ENCODE measurements at places on chromosomes 12 and 14.

DNA sequence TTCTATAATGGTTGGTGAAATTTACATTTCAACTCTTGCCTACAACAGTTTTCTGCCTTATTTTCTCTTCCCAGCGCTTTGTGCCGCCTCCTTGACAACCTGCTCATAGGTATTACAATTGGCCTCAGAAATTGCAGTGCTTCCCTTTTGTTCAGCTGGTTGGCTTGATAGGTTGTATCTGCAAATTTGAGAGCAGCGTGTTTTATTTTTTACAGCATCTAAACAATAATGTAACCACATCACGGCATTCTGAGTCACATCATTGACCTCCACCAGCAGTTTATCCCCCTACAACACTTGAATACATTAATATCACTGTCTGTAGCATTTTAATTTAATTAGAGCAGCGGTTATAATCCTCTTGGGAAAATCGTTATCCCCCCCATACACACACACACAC, 99.4 kb downstream of the ETV6 start:
- no peak for DNase-seq

DNA sequence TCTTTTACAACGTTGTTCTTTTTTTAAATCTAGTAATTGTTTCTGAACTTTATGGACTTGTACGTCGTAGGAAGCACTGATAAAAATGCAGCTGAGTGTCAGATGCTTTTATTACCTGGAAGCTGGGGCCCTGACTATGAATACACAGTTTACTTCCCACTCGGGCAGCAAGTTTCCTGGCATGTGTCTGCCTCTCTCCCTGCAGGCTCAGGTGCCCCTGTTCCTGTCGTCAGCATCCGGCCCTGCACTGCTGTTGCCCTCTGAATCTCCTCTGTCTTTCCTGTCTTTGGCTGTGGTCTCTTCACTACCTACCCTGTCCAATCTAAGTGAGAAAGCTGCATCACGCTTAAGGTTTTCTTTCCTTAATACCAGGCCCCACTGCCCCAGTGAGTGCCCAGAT, 75.8 kb downstream of the PELI2 start:
- DNase-seq: no peak

DNA sequence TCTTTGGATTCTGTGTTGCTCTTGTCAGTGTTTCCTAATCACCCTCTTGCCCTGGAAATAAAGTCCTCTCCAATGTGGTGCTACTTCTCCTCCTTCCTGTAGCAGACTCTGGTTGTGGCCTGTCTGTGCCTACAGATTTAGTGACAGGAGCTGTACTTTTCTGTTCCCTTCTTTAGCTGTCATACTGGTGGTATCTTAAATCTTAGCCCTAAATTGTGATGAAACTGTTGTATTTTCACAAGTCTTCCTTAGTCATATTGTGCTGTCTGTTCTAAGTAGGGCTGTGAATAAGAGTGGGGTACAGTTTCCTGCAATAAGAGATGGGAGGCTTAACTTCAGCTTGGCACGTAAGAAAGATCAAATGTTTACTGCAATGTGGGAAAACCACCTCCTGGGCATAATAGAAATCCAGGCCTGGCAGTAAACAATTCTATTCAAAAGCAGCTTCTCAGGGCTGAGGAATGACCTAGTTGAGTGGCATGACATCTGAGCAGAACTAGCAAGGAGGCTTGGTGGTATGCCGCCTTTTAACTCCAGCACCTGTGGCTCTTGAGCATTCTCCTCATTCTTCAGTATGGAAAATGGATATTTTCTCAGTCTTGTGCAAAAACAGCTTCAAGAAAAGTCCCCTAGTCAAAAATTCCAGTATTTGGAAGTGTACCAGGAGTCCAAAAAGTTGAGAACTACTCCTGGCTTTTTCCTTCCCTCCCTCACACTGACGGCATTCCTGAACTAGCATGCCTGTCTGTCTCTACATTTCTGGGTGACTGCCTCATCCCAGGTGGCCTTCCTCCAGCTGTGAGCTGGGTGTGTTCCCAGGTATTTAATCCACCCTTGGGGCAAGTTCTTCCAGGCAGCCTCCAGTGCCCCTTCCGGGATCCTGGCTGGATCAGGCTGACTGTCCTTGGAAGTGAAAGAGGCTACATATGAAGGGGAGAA, 19.5 kb downstream of the ANO6 start:
- DNase-seq: peak; percentile 79

- DNase-seq: no peak
Observed at GRCh38 chr12:64428956-64429355, 23.0 kb upstream of the TBK1 start.

GRCh38 chr12:115763982-115764621, 513.4 kb downstream of the MED13L start:
- DNase-seq: no peak

DNA sequence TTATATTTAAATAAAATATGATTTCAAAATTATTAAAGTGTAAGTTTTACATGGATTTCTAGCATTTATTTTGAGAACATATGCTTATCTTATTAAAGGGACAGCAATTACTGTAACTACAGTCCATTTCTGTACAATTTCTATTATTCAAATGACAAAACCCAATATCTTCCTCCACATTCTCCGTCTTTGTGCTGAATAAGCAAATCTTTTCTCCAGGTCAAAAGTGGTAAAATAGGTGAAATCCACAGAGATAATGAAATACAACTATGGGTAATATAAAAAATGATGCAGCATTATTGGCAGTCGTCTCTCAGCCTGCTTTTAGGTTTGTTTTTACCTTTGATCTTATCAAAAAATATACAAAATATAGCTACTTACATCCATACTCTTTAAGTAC, 79.4 kb upstream of the OTX2 start:
- DNase-seq: no peak

- DNase-seq: peak; percentile 25
Observed at GRCh38 chr12:96070670-96071279, 35.4 kb upstream of the LTA4H start.

- DNase-seq: no peak
Observed at GRCh38 chr12:102534899-102535298, 54.5 kb upstream of the IGF1 start.

GRCh38 chr14:49464885-49465284, 121.3 kb downstream of the RPS29 start:
- no peak for DNase-seq

DNA sequence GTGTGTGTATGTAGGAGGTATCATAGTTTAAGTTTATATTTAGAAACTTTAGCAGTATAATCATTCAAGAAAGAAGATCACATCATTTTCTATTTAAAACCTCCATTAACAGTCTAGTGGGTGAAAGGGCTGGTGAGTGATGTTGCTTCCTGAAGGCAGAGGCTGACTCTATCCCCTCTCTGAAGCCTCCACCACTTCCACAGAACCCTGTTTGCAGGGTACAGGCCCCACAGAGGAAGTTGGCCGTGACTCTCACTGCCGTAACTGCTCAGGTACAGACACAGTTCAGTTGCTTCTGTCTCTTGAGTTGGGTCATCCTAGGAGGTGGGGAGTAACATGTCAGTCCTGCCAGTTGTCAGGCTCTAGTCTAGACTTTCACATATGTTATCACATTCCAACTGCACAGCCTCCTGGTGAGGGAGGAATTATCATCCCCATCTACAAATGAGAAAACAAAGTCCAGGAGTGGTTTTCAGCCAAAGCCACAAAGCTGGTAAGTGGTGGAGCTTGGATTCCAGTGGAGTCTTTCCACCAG, 31.5 kb downstream of the CFL2 start:
- DNase-seq: peak; percentile 50

DNA sequence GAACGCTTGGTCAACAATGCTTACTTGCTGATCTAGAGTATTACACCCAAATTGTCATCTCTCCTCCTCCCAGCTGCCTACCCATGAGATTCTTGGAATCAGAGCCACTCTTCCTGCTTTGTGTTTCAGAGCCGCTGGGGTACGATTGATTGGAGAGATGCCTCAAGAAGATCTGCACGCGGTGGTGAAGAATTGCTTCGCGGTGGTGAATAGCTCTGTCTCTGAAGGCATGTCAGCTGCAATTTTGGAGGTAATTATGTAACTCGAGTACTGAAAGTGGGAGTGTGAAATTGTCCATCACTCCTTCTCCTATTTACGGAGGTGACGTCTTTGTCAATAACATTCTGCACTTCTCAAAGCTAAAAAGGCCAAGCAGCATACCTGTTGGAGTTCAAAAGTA, 93.9 kb downstream of the GLT1D1 start:
- DNase-seq: no peak

DNA sequence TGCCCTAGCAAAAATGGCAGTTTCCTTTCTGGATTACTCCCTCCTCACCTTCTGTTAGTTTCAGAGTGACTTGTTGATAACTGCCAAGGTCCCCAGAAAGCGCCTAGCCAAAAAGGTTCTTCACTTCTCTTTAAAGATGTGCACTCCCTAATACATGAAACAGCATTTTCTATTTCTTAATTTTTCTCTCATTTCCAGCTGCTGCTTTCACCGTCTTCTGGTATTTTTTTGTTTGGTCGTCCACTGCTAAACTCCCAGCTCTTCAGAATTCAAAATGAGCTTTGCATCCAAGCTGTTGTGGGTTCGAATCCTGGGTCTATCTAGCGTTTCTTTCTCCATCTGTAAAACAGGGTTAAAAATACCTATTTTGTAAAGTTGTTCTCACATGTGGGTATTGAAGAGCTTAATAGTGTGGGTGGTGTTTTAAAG, 397 bp upstream of the BORCS5 start:
- no peak for DNase-seq

GRCh38 chr14:99388286-99388685, 92.4 kb downstream of the SETD3 start:
- no peak for DNase-seq

GRCh38 chr14:90886297-90886815, 70.1 kb upstream of the TTC7B start:
- DNase-seq: no peak

- DNase-seq: no peak
Observed at GRCh38 chr14:90629471-90629870, 186.8 kb downstream of the TTC7B start.

DNA sequence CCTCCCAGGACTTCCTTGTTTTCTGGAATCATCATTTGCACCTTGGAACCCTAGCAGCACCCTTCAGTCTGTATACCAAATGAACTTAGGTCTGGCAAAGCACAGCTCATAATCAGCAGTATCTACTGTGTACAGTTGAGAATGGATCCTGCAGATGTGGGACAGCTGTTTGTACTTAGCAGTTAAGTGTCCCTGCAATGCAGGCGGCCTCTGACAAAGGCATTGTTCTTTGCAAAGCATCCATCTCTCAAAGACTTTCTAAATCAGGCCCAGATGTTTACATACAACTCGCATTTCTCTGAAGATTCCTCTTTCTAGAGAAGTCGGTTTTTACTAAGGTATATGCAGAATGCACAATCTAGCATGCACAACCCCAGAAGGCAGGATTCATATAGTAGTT, 170.5 kb upstream of the RBM19 start:
- no peak for DNase-seq

- DNase-seq: no peak
Observed at GRCh38 chr12:44972746-44973421, 78.0 kb downstream of the DBX2 start.

- no peak for DNase-seq
Observed at GRCh38 chr14:53047307-53048069, 96.6 kb upstream of the FERMT2 start.

DNA sequence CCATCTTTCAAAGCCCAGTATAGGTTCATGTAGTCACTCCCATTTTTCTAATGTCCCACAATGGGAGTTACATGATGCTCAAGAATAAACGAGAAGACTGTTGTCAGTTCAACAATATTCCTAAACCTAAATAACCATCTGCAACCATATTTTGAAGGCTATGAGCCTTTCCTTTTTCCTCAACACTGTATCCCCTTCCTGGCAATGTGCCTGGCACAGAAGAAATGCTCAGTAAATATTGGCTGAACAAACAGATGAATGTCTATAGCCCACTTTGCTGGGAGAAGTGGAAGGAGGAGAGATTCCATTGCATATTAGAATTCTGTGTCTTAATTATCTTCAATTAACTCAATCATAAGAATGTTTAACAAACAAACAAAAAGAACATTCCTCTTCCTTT, 6.1 kb downstream of the ARMH4 start:
- DNase-seq: no peak

GRCh38 chr12:12349711-12350665, at the start of gene MANSC1:
MANSC1 (minus strand) TSS chr12:12350242; CDS start chr12:12343314, 6,928 bp downstream.
- no peak for DNase-seq

DNA sequence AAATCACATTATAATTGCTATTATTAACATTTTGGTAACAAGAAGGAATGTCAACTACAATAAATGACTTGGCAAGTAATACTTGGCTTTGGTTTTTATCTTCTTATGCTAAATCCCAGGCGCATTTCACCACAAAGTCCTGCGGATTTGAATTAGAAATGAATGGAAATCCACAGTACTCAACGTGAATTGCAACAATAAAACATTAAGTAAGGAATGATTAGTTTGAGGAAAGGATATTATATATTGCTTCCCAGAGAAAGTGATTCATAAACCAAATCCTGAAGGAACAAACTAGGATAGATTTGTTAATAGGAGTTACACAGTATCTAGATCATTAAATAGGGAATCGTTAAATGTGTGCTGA, 1089.7 kb downstream of the TRHDE start:
- DNase-seq: no peak

- DNase-seq: peak; percentile 34
Observed at GRCh38 chr14:22478670-22479069, 110.4 kb downstream of the DAD1 start.

GRCh38 chr12:120438495-120439198, 734 bp downstream of the COX6A1 start:
- no peak for DNase-seq

GRCh38 chr12:121530600-121531355, 50.0 kb downstream of the KDM2B start:
- peak; percentile 81 for DNase-seq

DNA sequence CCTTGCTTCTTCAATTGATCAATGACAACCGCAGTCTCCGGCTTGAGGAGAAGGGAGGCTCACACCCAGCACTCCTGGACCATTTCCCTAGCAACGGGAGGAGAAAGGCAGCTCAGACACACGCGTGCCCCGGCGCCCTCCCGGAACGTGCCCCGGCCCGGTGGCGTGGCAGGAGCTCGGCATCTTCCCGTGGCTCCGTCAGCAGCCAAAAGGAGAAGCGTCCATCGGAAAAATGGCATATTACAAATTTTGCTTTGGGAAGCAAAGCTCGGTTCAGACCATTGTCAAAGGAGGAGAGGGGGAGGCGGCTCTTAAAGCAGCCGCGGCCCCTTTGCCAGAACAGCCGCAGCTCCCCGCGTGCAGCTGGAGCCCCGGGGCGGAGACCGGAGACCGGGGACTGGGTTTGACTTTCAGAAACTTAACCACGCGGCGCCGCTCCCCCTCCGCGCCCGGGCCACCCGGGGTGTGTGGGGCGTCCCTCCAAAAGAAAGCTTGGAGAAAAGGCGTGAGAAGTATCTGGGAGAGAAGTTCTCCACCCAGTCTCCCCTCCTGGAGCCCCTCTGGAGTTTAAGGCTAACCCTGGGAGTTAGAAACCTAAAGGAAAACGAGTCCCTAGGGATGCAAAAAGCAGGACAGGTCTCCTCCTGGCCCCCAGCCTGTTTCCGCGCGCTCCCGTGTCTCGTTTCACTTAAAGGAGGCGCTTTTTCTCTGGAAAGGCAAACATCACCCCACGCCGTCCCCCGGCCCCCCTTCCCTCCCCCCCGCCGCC, 545 bp downstream of the PPFIA2 start:
- DNase-seq: peak; percentile 41

DNA sequence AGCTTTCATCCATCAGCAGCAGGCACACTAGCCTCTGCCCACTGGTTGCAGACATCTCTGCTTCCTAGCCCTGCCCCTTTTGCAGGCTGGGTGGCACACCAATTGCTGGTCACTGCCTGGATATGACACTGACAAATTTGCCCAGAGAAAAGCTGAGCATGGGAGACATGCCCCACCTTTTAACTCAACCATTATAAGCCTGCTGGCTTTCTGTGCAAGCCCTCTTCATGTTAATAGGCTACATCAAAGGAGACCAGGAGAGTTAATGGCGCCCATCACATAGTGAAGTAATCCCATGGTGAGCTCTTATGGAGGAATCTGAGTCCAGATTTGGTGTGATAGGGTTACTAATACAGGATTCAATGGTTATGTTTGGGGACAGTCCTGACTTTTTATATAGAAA, 139.2 kb downstream of the KICS2 start:
- no peak for DNase-seq
